ENCODE measurements at places on chromosomes 12 and 14.
A peak's percentile ranks its signal among the peaks of the same experiment; 100 is the strongest.

DNA sequence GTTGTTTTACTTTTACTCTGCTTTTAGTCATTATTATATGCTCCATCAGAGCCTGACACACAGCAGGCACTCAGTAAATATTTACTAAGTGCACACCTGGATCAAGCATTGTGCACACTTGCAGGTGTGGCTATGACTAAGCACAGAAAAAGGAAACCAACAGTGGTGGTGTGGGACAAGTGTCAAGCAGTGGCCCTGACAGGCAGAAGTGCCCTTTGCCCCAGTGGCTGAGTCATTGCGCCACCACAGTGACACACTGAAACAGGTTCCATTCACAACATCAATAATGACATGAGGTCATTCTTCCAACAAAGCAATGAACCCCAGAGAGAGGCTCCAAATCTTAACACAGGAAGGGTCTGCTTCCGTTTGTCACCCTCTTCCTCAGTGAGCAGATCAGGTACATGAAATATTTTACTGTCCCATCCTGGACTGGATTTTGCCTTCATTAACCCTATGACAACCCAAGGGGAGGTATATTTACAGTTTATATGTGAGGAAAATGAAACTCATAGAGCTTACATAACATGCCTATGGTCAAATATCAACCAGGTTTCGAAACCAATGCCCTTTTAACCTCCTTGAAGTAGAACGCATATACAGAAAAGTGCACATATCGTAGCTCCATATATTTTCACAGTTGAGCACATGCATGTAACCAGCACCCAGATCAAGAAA, 82.6 kb upstream of the GTF2A1 start:
- DNase-seq = peak; percentile 70

GRCh38 chr12:104438134-104438533, 18.6 kb upstream of the CHST11 start:
- DNase-seq = no peak

DNA sequence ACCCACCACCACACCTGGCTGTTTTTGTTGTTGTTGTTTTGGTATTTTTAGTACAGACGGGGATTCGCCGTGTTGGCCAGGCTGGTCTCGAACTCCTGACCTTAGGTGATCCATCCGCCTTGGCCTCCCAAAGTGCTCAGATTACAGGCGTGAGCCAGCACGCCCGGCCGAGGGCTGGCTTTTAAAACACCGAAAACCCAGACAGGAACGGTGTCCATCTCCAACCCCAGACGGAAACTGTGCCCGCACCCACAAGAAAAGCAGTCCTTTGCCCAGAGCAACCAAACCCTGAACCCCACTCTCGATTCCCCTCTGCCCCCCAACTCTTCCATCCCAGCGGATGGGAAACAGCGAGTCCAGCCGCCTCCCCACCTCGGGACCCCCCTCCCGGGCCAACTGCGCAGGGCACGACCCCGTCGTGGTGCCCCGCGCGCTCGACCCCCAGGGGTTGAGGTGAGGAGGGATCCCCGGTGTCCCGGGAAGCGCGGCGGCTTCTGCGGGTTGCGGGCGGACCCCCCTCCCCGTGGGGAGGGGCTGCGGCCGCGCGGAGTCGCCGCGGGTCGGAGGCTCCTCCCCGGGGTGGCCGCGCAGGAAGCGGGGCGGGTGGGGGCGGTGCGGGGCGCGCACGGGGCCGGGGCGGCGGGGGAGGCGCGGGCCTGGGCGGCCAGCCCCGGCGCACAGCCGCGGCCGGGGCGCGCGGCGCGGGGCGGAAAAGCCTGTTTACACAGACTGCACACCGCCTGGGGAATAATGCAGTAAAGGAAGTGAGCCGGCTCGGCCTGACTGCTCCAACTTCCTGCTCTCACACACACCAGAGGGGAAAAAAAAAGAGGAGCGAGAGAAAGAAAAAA, at the start of gene ELK3:
Gene ELK3 (plus strand): TSS at position 651 of the 851 bp plus-strand sequence.
- peak; percentile 61 for DNase-seq

DNA sequence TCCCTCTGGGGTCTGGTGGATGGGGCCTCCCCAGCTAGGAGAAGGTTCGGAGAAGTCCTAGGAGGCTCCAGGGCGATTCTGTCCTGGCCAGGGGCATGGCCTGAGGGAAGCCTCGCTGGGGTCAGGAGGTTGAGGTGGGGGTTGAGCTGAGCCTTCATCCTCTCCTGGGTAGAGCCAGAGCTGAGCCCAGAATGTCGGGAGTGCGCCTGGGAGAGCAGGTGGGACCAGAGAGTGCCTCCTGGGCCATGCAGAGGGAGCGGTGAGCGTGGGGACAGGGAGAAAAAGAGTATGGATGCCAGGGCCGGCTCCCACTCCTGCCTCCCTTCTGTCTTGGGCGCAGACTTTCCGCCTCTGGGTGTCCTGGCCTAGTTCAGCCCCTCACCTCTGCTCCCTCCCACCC, 13.1 kb downstream of the RPS6KL1 start:
- no peak for DNase-seq

GRCh38 chr12:31874961-31875608, 84.1 kb upstream of the RESF1 start:
- peak; percentile 63 for DNase-seq

DNA sequence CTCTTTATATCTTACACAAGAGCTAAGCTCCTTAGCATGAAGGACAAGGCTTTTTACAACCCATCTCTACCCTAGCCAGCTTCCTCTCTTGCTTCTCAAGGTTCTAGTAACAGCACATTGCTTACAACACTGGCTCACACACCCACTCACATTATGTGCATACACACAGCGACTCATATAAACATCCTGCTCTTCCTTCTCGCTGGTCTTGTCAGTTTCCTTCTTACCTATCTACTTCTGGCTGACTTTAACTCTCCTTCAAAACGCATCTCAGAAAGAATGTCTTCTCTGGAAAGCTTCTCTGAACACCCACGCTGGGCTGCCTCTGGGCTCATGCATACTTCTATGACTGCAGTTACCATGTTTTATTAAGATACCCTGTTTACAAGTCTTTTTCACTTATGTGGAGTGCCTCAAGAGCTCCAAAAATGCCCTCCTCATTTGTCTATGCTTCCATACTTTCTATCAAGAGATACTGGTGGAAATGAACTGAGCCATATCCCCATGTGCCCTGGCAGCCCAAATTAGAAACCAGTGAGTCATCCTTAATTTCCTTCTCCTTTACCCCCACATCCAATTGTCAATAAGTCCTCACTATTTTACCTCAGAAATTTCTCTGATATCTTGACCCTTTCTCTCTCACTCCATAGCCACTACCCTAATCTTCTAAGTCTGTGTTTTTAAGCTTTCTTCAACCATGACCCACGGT, 126.9 kb upstream of the KRAS start:
- DNase-seq = peak; percentile 51

DNA sequence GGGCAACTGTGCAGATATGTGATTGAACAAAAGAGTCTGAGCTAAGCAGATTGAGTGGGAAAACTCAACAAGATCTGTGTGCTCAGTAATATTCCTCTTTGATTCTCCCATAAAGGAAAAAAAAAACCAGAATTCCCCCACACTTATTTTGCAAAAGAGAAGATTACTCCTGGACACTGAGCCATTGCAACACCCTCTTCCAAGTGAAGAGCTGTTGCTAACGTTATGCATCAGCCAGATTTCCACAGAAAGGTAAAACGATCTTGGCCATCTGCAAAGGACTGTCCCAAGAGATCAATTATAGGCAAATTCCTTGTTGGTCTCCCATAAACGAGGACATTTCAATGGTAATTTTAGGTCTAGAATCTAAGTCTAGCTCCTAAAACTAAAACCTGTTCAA, 587.7 kb downstream of the C12orf50 start:
- no peak for DNase-seq

DNA sequence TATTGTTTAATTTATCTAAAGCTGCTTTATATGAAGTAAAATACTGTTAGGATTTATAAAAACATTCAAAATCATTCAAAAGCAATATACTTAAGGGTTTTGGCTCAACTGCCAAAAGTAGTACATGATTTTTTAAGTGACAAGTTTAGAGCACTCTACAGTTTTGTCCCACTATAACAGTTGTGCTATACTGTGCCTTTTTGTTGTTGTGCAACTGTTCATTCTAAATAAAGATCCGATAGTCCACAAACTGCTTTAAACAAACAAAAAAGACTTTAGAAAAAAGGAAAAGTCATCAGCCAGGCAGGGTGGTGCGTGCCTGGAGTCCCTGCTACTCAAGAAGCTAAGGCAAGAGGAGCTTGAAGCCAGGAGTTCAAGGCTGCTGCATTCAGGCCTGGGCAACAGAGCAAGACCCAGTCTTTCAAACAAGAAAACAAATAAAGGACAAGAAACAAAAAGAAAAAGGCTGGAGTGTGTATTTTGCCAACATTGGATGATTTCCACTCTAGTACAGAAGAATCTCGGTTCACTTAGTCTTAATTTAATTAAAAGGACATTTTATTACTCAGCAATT, 7.3 kb downstream of the C2CD5 start:
- DNase-seq = no peak

DNA sequence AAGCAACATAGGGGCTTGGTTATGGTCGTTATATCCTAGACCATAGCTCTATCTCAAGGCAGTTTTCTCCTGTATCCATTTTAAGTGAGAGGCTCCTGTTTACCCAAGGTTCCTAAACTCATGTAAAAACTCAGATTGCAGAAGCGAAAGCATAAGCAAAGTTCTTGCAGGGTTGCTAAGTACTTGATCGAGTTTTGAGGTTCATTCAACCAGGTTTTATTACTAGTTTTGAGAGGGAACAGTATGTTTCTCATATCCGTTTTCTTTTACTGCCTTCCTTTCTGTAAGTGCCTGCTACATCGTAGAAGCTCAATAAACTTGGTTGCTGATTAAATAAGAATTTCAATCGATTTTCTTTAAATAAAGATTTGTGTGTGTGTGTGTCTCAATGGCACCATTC, 5.1 kb downstream of the AKAP3 start:
- DNase-seq = no peak

DNA sequence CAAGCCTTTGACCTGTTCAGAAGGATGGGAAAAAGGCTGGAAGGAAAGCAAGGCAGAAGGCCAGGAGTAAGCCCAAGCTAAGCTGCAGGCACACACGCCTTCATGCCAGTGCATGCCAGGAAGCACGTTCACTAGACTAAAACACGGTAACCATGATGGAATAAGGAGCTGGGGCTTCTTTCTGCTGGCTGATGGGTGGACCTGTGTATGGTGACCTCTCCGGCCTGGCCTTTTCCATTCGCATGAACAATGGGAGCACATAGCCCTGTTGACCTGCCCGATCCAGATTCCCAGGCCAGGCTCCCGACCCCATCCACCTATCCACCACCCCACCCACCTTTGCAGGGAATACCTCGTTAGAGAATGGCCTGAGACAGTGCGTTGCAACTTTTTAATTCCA, 22.8 kb downstream of the VSX2 start:
- no peak for DNase-seq

- no peak for DNase-seq
These were observed 20.9 kb downstream of the DMAC2L start for GRCh38 chr14:50333014-50333509.

GRCh38 chr12:96766232-96766631, 140.8 kb upstream of the NEDD1 start:
- DNase-seq = no peak

GRCh38 chr14:79571366-79571765, 639.9 kb downstream of the DIO2 start:
- no peak for DNase-seq

DNA sequence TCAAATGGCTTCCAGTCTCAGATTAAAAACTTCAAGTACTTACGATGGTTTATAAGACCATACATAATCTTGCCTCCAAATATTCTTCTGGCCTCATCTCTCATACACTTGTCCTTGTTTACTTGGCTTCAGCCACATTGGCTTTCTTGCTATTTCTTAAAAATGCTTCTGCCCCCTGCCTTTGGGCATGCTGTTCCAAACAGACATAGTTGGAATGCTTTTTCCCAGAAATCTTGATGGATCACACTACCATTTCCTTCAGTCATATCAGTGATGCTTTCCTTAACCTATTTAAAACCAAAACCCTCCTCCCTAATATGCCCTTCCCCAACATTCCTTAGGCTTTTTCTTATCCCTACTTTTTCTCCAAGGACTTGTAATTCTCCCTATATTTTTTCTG, 74.4 kb upstream of the PAWR start:
- DNase-seq = no peak

GRCh38 chr14:60242429-60242828, 6.6 kb upstream of the PPM1A start:
- DNase-seq = no peak

DNA sequence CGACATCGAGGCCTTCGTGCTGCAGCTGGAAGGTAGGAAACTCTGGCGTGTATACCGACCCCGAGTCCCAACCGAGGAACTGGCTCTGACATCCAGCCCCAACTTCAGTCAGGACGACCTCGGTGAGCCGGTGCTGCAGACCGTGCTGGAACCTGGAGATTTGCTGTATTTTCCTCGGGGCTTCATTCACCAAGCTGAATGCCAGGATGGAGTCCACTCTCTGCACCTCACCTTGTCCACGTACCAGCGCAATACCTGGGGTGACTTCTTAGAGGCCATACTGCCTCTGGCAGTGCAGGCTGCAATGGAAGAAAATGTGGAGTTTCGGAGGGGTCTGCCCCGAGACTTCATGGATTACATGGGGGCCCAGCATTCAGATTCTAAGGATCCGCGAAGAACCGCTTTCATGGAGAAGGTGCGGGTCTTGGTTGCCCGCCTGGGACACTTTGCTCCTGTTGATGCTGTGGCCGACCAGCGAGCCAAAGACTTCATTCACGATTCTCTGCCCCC, 1.4 kb downstream of the RIOX1 start:
- no peak for DNase-seq

DNA sequence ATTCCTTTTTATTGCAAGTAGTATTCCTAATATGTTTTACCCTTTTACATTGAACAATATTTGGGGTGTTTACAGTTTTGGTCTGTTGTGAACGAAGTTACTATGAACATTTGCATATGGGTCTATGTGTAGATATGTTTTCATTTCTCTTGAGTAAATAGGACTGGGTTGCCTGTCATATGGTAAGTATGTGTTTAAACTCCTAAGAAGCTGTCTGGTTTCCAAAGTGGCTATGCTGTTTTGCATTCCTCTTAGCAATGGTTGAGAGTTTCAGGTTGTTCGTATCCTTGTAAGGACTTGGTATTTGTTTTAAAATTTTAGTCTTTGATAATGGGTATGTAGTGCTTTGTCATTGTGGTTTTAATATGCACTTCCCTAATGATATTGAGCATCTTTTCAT, 6.3 kb downstream of the METAP2 start:
- DNase-seq = no peak

DNA sequence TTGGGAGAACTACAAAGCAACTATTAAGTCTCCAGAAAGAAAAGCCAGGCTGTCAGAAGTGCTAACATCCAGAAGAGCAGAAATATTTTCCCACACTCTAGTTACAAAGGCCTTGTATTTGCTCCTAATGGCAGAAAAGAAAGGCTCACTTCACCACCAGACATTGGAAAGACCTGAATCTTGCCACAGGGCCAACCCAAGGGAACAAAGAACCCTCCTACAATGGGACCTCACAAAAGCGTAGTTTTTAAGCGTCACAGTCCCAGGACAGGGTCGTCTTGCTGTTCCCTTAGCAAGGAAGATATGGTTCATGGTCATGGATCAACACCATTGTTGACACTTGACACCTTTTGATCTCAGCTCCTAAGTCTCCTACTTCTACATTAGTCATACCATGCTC, 119.1 kb downstream of the RPS29 start:
- no peak for DNase-seq
